ENCODE measurements at places on chromosomes 3 and 15. TPM values are rescaled to one million over a fixed set of nuclear protein-coding genes. Genes with fewer than 3 reads are reported as not detected.

- peak; percentile 88 for DNase-seq
These were observed 737.7 kb upstream of the ALCAM start for GRCh38 chr3:104629038-104629437.

DNA sequence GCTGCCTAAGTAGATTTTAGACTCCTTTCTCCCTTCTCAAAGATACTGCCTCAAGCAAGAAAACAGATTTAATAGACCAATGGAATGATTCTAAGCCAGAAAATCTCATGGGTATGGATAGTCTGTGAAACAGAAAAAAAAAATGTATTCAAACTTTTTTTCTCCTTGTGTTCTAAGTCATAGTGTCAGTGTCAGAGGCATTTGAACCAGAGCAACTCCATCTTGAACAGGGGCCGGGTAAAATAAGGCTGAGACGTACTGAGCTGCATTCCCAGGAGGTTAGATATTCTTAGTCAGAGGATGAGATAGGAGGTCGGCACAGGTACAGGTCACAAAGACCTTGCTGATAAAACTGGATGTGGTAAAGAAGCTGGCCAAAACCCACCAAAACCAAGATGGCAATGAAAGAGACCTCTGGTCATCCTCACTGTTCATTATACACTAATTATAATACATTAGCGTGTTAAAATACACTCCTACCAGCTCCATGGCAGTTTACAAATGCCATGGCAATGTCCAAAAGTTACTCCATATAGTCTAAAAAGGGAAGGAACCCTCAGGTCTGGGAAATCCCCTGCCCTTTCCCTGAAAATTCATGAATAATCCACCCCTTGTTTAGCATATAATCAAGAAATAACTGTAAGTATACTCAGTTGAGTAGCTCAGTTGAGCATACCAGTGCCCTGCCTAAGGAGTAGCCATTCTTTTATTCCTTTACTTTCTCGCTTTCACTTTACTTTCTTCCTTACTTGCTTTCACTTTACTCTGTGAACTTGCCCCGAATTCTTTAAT lies 72.8 kb upstream of the GOLGA8B start:
- DNase-seq, result no peak

- no peak for DNase-seq
These were observed 242.8 kb downstream of the CHST2 start for GRCh38 chr3:143362115-143362991.

DNA sequence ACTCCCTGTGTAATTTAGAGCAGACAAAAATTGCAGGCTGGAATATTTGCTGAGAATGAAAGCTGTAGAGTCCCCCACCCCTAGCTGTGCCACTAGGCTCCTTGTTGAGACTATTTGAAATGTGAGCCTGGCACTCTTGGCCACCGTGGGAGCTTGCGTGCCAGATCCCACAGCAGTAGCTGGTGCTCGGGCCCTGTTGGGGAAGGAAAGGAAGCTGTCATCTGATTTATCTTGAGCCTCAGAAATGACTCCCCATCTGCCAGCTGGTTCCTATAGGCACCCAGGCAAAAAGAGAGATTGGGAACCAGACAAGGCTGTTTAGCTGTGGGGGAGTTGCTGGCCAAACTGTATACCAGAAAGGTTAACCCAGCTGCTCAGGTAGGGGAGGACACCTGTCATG lies 23.4 kb upstream of the CLEC3B start:
- no peak for DNase-seq

GRCh38 chr3:181707980-181708379 lies 3.7 kb upstream of the SOX2 start:
- DNase-seq, result no peak

- DNase-seq, result no peak
These were observed 199.1 kb downstream of the UBE3A start for GRCh38 chr15:25239471-25240345.

DNA sequence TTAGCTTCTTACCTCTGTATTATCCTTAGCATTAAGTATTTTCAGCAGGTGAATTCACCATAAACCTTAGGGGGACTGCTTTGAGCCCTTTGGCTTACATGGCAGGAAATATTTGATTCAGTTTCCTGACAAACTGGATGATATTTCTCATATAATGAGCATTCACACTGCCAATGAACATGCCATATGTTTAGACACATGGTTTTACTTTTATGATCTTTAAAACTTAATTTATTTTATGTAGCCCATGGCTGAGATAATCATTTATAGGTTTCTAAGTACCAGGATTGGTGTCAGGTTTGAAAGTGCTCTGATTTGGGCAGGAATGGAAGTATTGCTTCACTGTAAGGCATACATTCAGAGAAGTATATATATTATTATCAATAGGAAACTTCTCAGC lies 319.1 kb downstream of the ZPLD1 start:
- DNase-seq, result no peak

GRCh38 chr15:36912311-36912712 lies 188.0 kb downstream of the MEIS2 start:
- peak; percentile 46 for DNase-seq

GRCh38 chr15:64917211-64917610 lies 5.5 kb downstream of the ANKDD1A start:
- no peak for DNase-seq

DNA sequence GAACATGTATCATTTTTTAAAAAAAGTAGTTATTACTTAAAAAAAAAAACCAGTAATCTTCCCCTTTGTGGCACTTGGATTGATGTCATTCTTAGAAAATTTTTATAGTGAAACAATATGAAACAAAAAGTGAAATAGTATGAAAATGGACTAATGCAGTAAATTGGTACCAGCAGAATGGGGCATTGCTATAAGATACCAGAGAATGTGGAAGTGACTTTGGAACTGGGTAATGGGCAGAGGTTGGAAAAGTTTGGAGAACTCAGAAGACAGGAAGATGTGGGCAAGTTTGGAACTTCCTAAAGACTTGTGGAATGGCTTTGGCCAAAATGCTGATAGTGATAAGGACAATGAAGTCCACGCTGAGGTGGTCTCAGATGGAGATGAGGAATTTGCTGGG lies 66.6 kb downstream of the TTC23 start:
- DNase-seq, result no peak

DNA sequence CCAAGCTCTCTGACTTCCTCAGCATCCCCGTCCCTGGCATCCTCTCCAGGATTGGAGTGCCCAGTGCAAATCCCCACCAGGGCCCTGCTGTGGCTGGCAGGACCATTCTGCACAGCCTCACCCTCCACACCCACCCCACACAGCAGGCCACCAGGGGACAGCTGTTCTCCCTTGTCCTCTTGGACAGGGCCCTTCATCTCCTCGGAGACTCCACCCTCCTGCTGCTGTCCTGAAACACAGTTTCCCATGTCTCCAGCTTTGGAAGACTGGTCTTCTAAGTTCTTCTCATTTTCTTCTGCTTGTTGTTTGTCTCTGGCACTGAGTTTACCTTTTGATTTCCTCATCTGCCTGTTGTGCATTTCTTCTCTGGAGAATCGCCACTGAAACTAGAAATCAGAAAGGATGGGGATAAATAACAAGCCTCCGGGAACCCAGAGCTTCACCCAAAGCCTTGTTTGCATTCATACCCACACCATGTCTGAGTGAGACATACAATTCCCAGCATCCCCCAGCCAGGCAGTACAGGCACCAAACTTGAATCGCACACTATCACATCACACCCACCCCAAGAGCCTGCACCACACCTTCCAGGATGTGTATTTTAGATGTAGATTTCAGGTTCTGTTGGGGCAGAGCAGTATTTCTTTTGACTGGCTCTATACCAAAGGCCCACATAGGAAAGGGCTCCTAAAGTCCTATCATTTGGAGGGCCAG lies 52.0 kb downstream of the OXNAD1 start:
- DNase-seq, result no peak

GRCh38 chr3:159837725-159838124 lies 150.9 kb upstream of the IL12A start:
- DNase-seq, result no peak

DNA sequence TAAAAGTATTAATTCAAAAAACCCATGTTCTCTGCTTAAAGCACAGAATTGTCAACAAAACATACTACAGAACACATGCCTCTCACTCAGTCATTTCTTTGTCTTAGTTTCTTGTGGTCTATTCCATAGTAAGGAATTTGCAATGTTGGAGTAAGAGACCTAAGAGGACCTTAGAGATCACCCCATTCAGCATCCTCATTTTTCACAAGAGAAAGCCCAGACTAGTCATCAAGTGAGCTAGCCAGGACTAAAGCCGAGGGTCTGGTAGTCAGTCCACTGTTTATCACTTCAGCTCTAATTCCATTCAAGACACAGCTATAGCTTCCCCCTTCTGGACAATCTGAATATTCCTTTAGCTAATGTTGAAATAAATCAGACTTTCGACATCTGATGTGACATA lies 601.1 kb downstream of the FHIT start:
- DNase-seq, result no peak

DNA sequence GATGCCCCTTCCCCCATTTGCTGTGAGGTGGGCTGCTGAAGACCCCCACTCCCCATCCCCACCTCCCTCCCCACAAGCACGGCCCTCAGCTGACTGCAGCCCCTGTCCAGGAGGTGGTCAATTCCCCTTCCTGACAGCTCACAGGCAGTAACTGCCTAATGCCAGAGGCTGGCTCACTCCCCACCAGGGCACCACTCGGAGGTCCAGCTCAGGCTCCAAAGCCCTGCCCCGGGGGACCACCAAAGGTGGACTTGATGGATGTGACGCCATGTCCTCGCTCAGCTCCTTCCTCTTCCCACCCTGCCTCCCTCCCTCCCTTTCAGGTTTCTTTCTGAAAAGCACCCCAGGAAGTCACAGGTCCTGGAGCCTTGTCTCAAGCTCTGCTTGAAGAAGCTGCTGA lies 82.8 kb downstream of the MEGF11 start:
- DNase-seq, result no peak

GRCh38 chr3:141940194-141940776 lies 63.8 kb downstream of the ATP1B3 start:
- DNase-seq, result peak; percentile 68

DNA sequence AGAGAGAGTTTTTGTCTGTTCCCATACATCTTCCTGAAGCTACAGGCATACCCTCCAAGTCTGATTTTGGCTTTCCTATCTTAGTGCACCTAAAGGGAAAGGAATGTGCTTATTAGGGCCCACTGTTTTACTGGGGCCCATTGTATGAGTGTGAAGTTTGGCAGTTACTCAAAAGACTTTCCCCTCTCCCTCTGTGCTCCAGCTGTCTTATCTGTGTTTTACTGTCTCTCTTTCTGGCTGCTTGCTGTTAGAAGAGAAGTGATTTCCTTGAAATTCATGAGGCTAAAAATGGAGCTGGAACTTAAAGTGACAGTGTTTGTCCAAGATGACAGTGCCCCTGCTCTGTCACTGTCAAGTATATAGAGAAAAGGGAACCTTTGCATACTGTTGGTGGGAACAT lies 436.2 kb downstream of the OCA2 start:
- no peak for DNase-seq

GRCh38 chr15:88454867-88455810 lies 12.0 kb downstream of the MRPL46 start:
- peak; percentile 69 for DNase-seq

DNA sequence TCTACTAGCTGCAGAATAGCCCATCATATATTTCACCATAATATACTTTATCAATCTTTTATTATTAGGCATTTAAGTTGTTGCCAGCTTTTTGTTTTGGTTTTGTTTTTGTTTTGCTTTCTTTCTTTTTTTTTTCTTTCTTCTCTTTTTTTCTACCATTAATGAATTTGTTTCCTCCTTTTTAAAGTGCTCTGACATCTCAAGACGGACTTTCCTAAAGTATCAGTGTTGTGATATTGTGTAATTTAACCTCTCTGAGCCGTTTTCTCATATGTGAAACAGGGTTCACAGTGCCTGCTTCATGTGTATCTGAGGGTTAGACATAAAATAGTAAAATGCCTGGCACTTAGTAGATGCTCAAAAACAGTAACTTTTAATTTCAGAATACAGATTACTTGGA lies 109.5 kb upstream of the IL12A start:
- no peak for DNase-seq

DNA sequence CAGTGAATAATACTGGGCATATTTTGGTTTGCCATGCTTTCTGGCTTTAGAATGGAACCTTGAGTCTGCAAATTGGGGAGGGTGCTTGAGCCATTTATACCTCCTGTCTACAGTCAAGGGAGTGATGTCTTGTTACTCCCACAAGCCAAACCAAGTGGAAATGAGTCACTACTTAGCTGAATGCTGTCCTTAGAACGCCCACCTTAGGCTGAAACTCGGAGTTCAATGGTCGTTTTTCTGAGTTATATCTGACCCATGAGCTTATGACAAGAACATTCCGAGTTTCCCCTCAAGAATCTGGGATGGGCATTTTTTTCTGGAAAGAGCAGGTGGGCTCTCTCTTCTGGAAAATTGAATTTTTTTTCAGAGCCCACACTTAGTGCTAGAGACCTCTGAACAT lies 17.4 kb upstream of the CLDN18 start:
- DNase-seq, result peak; percentile 17

- DNase-seq, result peak; percentile 63
These were observed 13.1 kb downstream of the GABRR3 start for GRCh38 chr3:98021830-98022560.

- no peak for DNase-seq
These were observed 9.8 kb upstream of the TMEM115 start for GRCh38 chr3:50369012-50369670.

DNA sequence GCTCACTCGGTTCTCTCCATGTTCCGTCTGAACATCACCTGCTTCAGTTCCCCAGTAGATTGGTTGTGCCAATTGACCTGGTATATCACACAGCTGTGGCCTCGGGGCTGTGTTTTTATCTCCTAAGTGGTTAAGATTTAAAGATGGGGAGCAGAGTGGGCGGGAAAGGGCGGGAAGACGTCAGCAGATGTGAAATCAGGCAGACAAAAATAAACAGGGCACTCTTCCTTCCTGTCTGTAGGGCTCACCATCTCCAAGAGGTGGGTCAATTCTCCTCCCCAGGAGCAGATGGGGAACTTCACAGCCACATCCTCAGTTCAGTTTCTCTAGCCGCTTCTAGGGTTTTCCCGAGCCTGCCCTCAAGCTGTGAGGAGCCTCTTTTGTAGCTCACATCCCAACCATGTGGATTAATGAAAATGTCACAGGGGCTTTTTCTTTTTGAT lies 26.8 kb upstream of the LIMD1 start:
- DNase-seq, result peak; percentile 69

GRCh38 chr15:78110096-78110495 lies 17.7 kb downstream of the SH2D7 start:
- no peak for DNase-seq

Gene CLRN1
- polyA plus RNA-seq, result not detected

Gene APOD
- 0.36 TPM for polyA plus RNA-seq

Gene IFRD2
- polyA plus RNA-seq, result 79.1 TPM

Gene DPPA2
- polyA plus RNA-seq, result not detected

Gene ISLR
- polyA plus RNA-seq, result 0.79 TPM

Gene TP63
- polyA plus RNA-seq, result not detected

Gene GOLGA8F
- not detected for polyA plus RNA-seq

Gene CNTN6
- polyA plus RNA-seq, result not detected

Gene WDR76
- polyA plus RNA-seq, result 4.8 TPM

Gene GOLGA6D
- polyA plus RNA-seq, result not detected
